CD8-positive, alpha-beta T cell (primary cell): ENCODE measurements at places on chromosomes 16 and 17.

DNA sequence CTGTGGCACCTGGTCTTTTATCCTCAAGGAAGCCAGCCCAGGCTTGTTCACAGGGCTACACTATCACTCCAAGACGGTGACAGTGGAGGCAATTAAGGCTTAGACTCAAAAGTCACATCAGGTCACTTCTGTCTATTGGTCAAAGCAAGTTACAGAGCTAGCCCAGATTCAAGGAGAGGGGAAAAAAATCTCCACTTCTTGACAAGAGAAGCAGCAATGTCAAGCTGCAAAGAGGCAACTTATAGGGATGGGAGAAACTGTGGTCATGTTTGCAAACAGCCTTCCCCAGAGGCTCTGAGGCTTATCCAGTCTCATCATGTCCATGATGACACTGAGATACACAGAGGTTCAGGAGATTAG, 31.6 kb downstream of the SERPINF1 start:
- no peak for DNase-seq

DNA sequence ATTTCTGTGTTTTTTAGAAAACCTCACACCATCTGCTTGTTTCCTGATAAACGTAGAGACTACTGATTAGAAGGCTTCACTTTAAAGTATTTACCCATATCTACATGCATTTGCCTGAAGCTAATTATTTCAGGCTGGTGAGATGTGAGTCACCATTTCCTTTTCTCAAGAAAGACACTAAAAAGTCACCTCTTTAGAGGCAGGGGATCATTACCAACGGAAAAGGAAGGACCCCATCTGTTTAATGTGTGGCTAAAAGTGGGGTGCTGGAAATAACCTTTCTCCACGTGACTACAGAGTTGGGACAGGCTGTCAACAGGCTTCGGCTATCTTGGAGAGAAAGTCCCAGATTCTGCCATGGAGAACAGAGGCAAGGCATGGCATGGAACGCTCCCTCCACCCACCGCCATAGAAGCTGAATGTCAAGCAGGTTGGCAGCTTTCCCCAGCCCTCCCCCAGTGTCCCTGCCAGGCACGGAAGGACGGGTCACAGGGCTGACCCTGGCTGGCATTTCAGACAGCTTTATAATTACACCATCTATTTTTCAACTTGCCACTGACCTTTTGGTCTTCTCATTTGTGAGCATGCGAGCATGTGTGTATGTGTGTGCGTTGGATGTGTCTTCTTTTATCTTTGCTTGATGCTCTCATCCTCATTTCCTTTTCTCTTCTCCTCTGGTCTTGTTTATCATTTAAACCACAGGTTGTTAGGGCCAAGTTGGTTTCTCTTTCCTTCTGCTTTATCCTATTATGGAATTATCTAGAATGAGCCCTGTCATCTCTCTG, 157.0 kb downstream of the CPPED1 start:
- DNase-seq: peak; percentile 25

- no peak for DNase-seq
Measured at GRCh38 chr16:52497067-52497816, 49.7 kb downstream of the TOX3 start.

DNA sequence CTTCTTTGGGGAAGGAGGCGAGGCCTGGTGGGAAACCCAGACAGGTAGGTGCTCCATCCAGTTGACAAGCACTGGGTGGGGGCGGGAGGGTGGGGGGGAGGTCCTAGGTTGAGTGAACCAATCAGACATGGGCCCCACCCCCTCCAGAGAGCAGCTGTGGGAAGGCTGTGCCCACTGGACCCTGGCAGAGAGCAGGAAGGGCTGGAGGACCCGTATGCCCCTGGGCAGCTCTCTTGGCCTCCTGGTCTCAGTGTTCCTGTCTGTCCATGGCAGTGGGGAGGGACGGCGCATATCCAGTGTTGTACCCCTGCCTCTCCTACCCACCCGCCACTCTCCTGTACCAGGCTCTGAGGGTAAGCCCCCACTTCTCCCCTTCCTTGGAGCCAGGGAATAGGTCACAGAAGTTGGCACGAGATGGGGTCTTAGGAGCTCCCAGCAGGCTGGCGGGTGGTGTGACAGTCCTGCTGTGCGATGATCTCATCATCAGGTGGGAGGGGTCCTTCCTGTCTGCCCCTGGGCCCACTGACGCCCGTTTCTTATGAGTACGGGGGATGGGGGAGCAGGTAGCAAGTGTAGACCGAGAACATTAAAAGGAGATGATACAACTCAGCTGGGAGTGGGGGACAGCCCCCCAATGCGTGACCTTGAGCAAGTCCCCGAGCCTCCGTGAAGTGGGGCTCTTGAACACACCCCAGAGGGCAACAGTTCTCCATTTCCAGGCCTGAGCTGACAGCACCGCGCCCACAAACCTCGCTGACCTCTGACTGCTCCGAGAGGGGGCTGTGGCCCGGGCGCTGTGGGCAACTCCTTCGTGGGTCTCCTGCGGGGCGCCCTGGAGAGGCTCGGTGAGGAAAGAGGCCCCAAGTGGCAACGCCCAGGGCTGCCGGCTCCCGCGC, 1.2 kb upstream of the ZFPM1 start:
- DNase-seq: peak; percentile 52

DNA sequence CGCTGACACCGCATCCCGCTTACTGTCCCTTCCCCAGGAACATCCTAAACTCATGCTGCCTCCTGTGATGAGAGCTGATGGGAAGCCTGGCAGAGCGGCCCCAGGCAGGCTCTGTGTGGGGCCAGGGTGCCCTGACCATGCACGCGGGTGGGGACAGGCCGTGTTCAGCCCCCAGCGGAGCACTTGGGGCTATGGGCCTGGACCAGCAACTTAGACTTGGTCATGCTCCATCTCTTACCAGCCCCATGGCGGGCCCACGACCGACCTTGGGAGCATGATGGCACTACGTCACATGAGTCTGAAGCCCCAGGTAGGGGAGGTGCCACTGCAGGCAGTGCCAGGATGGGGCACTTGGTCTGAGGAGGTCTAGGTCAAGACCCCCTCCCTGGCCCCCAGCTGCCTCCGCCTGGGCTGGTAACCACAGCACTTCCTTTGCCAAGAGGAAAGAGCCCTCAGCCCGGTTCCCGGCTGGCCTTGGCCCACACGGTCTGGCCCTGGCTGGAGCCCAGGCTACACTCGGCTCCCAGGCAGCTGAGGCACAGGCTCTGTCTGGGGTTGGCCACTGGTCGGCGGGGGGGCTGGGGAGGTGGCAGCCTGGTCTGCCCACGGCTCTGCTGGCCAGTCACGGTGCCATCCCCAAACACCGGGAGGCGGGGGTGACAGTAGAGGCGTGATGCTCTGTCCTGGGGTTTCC, 25.7 kb downstream of the BAHCC1 start:
- no peak for DNase-seq
